ENCODE measurements at places on chromosomes 1 and 21. TPM values are rescaled to one million over a fixed set of nuclear protein-coding genes. Genes with fewer than 3 reads are reported as not detected.

DNA sequence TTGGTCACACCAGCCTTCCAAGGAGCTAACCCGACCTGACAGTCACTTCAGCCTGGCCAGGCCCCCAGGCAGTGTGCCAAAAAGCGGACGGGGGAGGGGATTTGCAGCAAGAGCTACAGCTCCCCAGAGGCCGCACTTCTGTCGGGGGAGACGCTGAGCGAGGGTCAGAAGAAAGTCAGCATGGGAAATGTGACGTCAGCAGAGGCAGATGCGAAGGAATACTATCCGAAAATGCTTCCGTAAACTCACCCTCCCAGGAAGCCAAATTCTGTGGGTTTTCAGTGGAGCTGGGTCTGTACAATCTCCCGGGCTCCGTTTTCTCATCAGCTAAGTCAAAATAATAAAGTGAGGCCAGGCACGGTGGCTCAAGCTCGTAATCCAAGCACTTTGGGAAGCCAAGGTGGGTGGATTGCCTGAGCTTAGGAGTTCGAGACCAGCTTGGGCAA is 28.5 kb upstream of the ECE1 start:
- H3K27ac ChIP-seq, result no peak overlapping the region
- peaks cover 18% of the 10 kb centered on the region for H3K4me1 ChIP-seq
- H3K36me3 ChIP-seq, result no peaks in the 10 kb centered on the region
- no peaks in the 10 kb centered on the region for H3K27me3 ChIP-seq
- no peak overlapping the region for H3K4me3 ChIP-seq

- H3K4me3 ChIP-seq, result no peak overlapping the region
- no peaks in the 10 kb centered on the region for H3K36me3 ChIP-seq
- DNase-seq, result no peak
Observed at GRCh38 chr1:88549536-88549935, 134.5 kb upstream of the PKN2 start.

DNA sequence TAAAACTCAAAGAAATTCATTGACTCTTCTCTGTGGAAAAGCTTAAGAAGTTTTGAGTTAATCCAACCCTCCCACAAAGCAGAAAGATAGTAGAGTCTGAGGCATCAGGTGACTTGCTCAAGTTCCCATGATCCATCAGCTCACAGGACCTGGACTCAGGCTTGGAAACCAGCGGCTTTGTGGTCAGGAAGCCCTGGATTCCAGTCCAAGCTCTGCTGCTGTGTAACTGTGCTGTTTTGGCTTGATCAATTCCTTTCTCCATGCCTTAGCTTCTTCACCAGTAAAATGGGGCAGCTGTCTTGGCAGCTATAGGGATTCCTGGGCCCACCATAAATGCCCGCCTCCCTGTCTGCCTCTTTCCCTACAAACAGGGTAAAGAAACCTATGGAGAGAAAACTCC is 180.2 kb downstream of the HIVEP3 start:
- peak overlapping the region; percentile 47 for H3K4me3 ChIP-seq
- no peaks in the 10 kb centered on the region for H3K27me3 ChIP-seq
- H3K36me3 ChIP-seq, result no peaks in the 10 kb centered on the region
- H3K27ac ChIP-seq, result peak overlapping the region; percentile 28

DNA sequence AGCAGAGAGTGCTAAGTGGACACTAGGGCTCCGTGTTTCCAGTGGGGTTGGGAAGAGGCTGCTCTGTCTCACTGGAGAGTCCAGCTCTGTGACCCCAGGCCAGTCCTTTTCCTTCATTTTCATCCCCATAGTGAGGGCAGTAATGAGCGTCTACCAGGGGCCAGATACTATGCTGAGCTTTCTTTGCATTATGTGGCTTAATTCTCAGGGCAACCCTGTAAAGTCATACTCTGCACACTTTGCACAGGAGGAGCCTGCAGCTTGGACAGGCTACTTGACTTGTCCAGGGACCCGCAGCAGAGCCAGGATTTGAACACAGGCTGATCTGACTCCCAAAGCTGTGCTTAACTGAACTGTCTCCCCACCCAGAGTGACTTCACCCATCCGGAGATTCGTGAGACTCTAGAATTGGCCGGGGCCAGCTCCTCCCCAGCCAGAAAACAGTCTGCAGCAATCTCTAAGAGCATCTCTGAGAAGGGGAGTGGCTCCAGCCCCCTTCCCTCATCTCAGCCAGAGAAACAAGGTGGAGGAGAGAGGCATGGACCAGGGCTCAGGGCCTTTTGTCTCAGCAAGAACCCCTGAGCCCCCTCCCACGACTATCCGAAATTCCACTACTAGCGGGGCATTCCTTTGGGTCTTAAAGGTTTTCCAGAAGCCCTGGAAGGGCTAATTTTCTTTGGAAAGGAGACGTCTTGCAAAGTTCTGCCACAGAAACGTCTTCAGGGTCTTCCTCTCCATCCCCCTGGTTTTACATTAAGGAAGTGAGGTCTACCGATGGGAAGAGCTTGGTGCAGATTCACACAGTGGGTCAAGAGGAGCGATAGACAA is 866 bp upstream of the FNDC5 start:
- H3K36me3 ChIP-seq, result no peaks in the 10 kb centered on the region
- H3K27ac ChIP-seq, result no peak overlapping the region
- peaks cover 25% of the 10 kb centered on the region for H3K4me1 ChIP-seq
- no peaks in the 10 kb centered on the region for H3K27me3 ChIP-seq
- DNase-seq, result peak; percentile 36
- peak overlapping the region; percentile 11 for H3K4me3 ChIP-seq

DNA sequence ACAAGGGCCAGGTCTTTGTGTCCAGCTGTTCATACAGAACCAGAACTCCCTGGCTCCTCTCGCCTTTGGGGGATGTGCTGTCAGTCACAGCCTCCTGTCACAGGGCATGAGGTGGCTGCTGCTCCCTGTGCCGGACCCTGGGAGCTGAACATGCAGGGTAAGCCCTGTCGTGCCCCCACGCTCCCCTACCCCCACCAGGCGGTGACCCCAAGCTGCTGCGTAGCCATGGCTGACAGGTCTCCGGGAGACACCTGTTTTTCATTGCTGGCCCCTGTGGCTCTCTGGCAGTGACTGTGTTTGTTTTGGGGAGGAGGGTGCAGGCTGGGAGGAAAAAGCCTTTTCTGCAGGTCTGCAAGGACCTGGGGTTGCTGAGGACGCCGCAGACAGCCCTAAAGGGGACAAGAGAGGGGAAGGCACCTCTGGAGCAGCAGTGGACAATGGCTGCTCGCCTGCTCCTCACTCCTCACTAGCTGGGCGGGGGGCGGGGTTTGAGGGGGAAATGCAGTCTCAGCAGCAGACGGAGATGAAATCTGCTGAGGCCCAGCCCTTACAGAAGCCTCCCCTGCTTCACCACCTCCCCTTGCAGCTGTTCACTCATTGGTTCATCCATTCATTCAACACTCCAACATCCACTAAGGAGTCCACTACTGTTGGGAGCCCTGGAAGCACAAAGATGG is 81.4 kb downstream of the TRABD2B start:
- DNase-seq, result no peak
- H3K4me3 ChIP-seq, result no peak overlapping the region
- no peaks in the 10 kb centered on the region for H3K36me3 ChIP-seq
- H3K27ac ChIP-seq, result no peak overlapping the region

Gene GPR153
- total RNA-seq, result 0.27 TPM

GRCh38 chr1:919271-919872 is 4.4 kb upstream of the SAMD11 start:
- H3K4me1 ChIP-seq, result peaks cover 23% of the 10 kb centered on the region
- no peak overlapping the region for H3K4me3 ChIP-seq
- H3K36me3 ChIP-seq, result no peaks in the 10 kb centered on the region
- H3K27ac ChIP-seq, result no peak overlapping the region
- DNase-seq, result no peak
- peaks cover 21% of the 10 kb centered on the region for H3K27me3 ChIP-seq
